Endothelial cell of umbilical vein (primary cell): ENCODE measurements at places on chromosomes 11 and 22. TPM values are rescaled to one million over a fixed set of nuclear protein-coding genes. Genes with fewer than 3 reads are reported as not detected.

- H3K36me3 ChIP-seq: no peaks in the 10 kb centered on the region
- no peaks in the 10 kb centered on the region for H3K27me3 ChIP-seq
- no peak overlapping the region for H3K27ac ChIP-seq
- no peak for DNase-seq
- H3K4me3 ChIP-seq: no peak overlapping the region
These were observed 1116.0 kb downstream of the BRD1 start for GRCh38 chr22:48711669-48712068.

- no peaks in the 10 kb centered on the region for H3K27me3 ChIP-seq
- H3K4me3 ChIP-seq: no peak overlapping the region
- peaks cover 59% of the 10 kb centered on the region for H3K4me1 ChIP-seq
- DNase-seq: no peak
- peak overlapping the region; percentile 63 for H3K27ac ChIP-seq
These were observed 93.5 kb downstream of the ME3 start for GRCh38 chr11:86578727-86579405.

DNA sequence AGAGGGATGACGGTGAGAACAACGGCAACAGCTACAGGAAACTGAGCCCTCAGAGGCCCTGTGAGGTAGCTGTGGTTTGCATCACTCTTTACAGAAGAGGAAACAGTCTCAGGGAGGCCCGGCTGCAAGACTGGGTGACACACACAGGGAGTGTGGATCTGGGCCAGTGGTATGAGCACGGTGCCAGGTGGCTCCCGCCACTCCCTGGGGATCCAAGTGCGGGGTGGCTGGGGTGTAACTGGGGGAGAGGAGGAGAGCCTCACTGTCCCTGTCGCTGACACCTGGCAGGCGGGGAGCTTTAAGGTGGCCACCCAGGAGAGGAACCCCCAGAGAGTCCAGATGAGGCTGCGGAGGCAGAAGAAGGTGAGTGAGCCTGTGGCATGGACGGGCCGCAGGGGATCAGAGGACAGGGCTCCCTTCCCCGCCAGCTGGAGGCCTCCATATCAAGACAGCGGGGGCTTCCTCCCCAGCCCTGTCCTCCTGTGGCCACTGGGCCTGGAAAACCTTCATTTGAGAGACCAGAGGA is 5.6 kb downstream of the RGL4 start:
- H3K4me3 ChIP-seq: no peak overlapping the region
- no peak for DNase-seq
- peaks cover 17% of the 10 kb centered on the region for H3K36me3 ChIP-seq
- no peak overlapping the region for H3K27ac ChIP-seq

DNA sequence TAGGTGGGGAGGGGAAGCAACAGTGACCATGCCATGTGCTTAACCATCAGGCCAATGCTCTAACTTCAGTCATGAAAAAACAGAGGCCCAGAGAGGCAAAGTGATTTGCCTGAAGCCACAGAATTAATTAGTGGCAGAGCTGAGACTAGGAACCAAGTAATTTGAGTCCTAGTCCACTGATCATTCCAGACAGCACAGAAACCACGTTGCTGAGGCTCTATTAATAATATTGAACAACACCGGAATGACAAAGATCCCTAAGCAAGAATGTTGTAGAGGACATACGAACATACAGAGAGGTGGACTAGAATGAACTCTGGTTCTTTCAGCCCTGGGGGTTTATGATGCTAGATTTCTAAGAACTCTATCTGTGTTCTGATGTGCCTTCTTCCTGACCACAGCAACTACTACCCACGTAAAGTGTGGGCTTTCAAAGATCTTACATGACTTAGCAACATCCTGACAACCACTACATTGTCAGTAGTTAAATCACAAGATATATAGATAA is 92.3 kb downstream of the GAB2 start:
- DNase-seq: no peak
- no peak overlapping the region for H3K4me3 ChIP-seq
- no peaks in the 10 kb centered on the region for H3K27me3 ChIP-seq
- H3K4me1 ChIP-seq: no peaks in the 10 kb centered on the region
- no peaks in the 10 kb centered on the region for H3K36me3 ChIP-seq

- no peak overlapping the region for H3K4me3 ChIP-seq
- no peak for DNase-seq
- H3K4me1 ChIP-seq: no peaks in the 10 kb centered on the region
- H3K27ac ChIP-seq: no peak overlapping the region
- no peaks in the 10 kb centered on the region for H3K27me3 ChIP-seq
These were observed 633 bp downstream of the MRGPRD start for GRCh38 chr11:68979931-68980775.

GRCh38 chr22:47139013-47139789 is 376.8 kb downstream of the TBC1D22A start:
- H3K27ac ChIP-seq: no peak overlapping the region
- H3K4me1 ChIP-seq: no peaks in the 10 kb centered on the region
- DNase-seq: no peak

DNA sequence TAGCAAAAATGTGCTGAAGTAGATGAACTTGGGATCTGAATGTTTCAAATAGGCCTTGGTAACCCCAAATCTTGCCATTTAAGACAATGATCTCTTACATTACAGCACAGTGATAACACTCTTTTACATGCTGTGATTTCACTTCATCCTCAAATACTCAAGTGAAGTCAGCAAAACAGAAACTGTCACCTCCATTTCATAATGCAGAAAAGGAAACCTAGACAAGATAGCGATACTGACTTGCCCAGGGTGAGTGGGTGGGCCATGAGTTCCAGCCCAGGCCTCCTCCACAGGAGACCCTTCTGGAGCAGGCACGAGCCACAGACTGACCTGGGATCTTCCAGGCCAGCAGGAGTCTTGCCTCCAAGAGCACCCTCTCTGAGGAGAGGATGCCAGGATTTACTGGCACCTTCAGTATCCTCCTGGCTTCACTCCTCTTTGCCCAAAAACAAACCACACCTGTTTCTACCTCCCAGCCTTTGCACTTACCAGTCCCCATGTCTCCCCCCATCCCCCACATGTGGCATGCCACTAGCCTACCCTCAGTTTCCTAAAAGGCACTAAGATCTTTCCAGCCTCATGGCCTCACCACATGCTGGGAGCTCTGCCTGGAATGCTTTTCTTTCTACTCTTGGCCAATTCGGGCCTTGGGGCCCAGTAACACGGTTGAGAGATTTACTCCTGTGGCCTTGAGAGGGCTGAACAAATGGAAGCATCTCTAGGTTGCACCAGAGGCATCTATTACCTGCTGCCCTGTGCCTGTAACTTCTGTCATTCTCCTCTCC is 1.9 kb upstream of the DGAT2 start:
- H3K4me1 ChIP-seq: peaks cover 9% of the 10 kb centered on the region
- H3K36me3 ChIP-seq: no peaks in the 10 kb centered on the region
- no peak overlapping the region for H3K27ac ChIP-seq
- H3K27me3 ChIP-seq: peaks cover 19% of the 10 kb centered on the region
- DNase-seq: no peak

- H3K4me3 ChIP-seq: no peak overlapping the region
- H3K4me1 ChIP-seq: no peaks in the 10 kb centered on the region
- no peaks in the 10 kb centered on the region for H3K36me3 ChIP-seq
- no peak overlapping the region for H3K27ac ChIP-seq
- DNase-seq: no peak
These were observed 514 bp downstream of the KRTAP5-9 start for GRCh38 chr11:71548716-71549151.

- no peaks in the 10 kb centered on the region for H3K4me1 ChIP-seq
- H3K36me3 ChIP-seq: no peaks in the 10 kb centered on the region
- no peak overlapping the region for H3K4me3 ChIP-seq
- no peaks in the 10 kb centered on the region for H3K27me3 ChIP-seq
- H3K27ac ChIP-seq: no peak overlapping the region
These were observed 41.3 kb upstream of the API5 start for GRCh38 chr11:43270468-43270867.

DNA sequence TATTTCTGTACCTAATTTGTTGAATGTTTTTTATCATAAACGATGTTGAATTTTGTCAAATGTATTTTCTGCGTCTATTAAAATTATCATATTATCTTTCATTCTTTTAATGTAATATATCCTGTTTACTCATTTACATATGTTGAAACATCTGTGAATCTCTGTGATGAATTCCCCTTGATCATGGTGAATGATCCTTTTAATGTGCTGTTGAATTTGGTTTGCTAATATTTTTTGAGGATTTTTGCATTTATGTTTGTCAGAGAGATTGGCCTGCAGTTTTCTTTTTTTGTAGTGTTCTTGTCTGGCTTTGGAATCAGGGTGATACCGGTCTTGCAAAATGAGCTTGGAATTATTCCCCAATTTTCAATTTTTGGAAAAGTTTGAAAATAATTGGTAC is 569.3 kb upstream of the CCDC179 start:
- no peaks in the 10 kb centered on the region for H3K36me3 ChIP-seq
- H3K4me1 ChIP-seq: no peaks in the 10 kb centered on the region
- H3K4me3 ChIP-seq: no peak overlapping the region
- no peak for DNase-seq

DTX4 gene
- total RNA-seq: 0.51 and 0.91 TPM in 2 replicates

- H3K27ac ChIP-seq: no peak overlapping the region
- H3K4me1 ChIP-seq: peaks cover 4% of the 10 kb centered on the region
- H3K27me3 ChIP-seq: no peaks in the 10 kb centered on the region
- no peak overlapping the region for H3K4me3 ChIP-seq
These were observed 26.2 kb upstream of the TMEM123 start for GRCh38 chr11:102478673-102479299.

GRCh38 chr22:35230417-35230816 is 26.9 kb upstream of the HMGXB4 start:
- no peaks in the 10 kb centered on the region for H3K36me3 ChIP-seq
- no peak overlapping the region for H3K4me3 ChIP-seq
- H3K4me1 ChIP-seq: no peaks in the 10 kb centered on the region
- no peak overlapping the region for H3K27ac ChIP-seq
- no peak for DNase-seq

- H3K36me3 ChIP-seq: peaks cover 47% of the 10 kb centered on the region
- no peak for DNase-seq
- H3K27ac ChIP-seq: no peak overlapping the region
These were observed 46.0 kb upstream of the PPARA start for GRCh38 chr22:46104170-46104880.

DNA sequence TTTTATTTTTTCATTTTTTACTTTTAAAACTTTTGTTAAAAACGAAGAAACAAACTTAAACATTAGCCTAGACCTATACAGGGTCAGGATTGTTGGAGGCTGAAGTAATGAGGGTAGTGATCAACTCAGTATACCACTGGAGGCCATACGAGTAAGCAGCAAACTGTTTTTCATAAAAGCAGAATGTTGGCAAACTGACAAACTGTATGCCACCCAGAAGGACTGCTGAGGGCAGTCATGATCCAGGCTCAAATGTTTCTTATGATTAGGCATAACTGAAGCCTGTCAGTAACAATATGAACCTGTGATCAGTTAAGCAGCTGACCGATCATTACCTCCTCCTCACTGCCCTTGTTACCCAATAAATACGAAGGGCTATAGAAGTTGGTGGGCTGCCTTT is 10.2 kb upstream of the SC5D start:
- peaks cover 16% of the 10 kb centered on the region for H3K27me3 ChIP-seq
- no peak overlapping the region for H3K27ac ChIP-seq
- H3K4me1 ChIP-seq: no peaks in the 10 kb centered on the region
- no peaks in the 10 kb centered on the region for H3K36me3 ChIP-seq

FREY1 gene
- 1.1 and 1.4 TPM in 2 replicates for total RNA-seq

DNA sequence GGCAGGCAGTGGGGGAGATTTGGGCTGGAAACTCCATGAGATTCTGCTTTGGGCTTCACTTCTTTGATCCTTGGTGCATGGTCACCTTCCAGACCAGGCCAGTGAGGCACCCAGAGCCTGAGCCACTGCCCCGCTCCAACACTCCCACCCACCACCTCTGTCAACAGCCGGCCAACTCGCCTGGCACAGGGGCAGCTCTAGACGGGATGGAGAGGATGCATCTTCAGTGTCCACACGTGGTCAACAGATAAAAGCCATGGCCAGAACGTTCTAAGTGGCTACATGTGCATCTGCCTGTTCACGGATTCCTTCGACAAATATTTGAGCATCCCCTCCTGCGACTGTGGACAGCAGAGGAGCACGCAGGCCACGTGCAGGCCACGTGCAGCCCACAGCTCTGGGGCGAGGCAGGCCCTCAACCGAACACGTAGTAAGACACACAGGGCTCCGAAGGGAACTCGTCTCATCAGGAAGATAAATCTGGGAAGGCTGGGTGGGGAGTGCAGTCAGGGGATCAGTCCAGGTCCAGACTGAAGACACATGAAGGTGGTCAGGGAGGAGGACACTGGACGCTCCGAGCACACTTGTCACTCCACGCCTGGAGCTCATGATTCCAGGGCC is 1.2 kb downstream of the LRRC56 start:
- no peak overlapping the region for H3K27ac ChIP-seq
- no peak for DNase-seq
- H3K36me3 ChIP-seq: peaks cover 1% of the 10 kb centered on the region
- peaks cover 3% of the 10 kb centered on the region for H3K4me1 ChIP-seq
- no peaks in the 10 kb centered on the region for H3K27me3 ChIP-seq
- no peak overlapping the region for H3K4me3 ChIP-seq

TMPRSS13 gene
- 0.46 TPM in 1 of 2 replicates, not detected in the other for total RNA-seq

- no peak overlapping the region for H3K4me3 ChIP-seq
- H3K36me3 ChIP-seq: peaks cover 20% of the 10 kb centered on the region
- H3K27ac ChIP-seq: no peak overlapping the region
- no peak for DNase-seq
- H3K27me3 ChIP-seq: no peaks in the 10 kb centered on the region
These were observed 44.9 kb downstream of the TTC17 start for GRCh38 chr11:43403357-43404231.

- H3K4me3 ChIP-seq: no peak overlapping the region
- no peak for DNase-seq
- no peaks in the 10 kb centered on the region for H3K4me1 ChIP-seq
- no peaks in the 10 kb centered on the region for H3K36me3 ChIP-seq
These were observed 152.7 kb upstream of the BLID start for GRCh38 chr11:122268601-122269130.

DNA sequence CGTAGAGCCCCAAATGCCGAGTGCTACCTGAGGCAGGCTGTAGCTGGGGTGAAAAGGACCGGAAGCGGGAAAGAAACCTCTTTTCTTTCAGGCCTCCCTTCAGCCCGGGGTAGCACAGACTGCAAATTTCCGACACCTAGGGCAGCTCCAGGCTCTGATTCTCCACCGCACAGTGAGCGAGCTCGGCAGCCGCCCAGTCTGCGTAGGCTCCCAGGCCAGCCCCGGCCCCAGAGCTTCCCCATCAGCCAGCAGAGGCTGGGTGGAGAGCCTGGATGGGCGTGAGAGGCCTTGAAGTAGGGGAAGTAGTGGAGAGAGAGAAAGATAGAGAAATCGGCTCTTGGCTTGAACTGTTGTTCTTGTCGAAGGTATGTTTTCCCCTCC is 9.3 kb upstream of the PAX6 start:
- H3K4me1 ChIP-seq: peaks cover 2% of the 10 kb centered on the region
- no peak overlapping the region for H3K4me3 ChIP-seq
- peaks cover 95% of the 10 kb centered on the region for H3K27me3 ChIP-seq
- DNase-seq: no peak

C11orf86 gene
- not detected in 2 replicates for total RNA-seq

- H3K36me3 ChIP-seq: peaks cover 8% of the 10 kb centered on the region
- H3K27ac ChIP-seq: no peak overlapping the region
- no peak for DNase-seq
These were observed 5.0 kb downstream of the SLC39A13 start for GRCh38 chr11:47413351-47413750.
